ENCODE measurements at places on chromosomes 6 and 20.
A peak's percentile ranks its signal among the peaks of the same experiment; 100 is the strongest.

DNA sequence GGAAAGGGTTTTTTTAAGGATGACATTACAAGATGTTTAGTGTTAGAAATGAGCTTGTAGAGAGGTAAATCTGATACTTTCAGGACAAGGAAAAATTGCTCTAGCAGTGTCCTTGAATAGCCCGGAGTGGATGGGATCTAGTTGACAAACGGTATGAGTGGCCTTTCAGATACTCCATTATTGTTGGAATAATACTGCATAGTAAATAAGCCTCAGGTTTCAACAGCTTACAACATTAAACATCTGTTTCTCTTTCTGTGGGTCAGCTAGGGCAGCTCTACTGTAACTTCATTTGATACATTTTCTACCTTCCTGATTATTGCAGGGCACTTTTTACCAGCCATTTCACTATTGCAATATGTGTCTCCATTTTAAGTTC lies 118.0 kb downstream of the B3GAT2 start:
- no peak for DNase-seq

DNA sequence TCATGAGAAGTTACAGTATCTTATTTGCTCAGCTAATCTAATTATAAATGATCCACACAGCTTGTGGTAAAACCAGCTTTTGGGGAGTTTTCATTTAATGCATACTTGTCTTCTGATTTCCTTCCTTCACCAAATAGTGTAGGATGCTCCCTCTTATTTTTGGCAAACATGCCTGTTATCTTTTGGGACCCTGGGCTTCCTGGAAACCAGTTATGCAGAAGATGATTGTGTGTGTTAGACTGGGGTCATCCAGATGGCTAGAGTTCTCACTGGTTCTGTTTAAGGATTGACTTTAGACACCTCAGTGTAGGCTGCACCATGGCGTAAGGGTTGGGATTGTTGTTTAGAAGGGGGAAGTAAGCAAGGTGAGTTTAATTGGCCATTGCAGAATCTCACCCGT lies 61.3 kb downstream of the PTPN1 start:
- no peak for DNase-seq

DNA sequence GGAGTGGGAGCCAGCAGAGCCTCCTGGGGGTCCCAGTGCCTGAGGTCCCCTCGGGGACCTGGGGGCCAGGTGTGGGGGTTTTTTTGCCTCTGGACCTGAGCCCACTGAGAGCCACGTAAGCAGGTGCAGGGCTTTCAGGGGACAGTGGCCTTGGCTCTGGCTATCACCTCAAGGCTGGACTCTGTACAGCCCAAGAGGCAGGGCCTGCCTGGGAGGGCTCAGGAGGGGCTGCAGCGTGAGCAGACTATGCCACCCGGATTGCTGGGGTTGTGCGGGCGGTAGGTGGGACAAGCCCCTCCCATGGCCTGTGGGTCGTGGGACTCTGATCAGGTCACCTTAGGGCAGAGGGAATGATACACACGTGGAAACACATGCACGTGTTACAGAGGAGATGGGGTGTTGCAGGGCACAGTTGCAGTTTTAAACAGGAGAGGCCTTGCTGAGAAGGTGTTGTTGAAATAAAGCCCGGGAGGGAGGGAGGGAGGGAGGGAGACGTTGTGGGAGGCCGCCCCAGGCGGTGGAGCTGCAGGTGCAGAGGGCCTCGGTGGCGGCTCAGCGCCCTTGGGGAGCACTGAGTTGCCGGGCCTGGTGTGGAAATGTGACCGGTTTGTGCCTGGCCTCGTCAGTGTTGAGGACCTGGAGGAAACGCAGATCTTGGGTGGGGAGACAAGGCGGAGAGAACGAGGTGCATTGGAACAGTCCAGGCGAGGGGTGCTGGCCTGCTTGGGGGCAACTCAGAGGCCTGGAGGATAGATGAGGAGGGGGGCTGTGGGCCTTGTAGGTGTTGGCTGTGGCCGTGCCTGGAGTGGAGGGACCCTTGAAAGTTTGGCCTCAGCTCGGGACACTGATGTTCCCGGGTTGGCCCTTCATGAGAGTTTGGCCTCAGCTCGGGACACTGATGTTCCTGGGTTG lies 2.3 kb downstream of the TCEA2 start:
- no peak for DNase-seq

DNA sequence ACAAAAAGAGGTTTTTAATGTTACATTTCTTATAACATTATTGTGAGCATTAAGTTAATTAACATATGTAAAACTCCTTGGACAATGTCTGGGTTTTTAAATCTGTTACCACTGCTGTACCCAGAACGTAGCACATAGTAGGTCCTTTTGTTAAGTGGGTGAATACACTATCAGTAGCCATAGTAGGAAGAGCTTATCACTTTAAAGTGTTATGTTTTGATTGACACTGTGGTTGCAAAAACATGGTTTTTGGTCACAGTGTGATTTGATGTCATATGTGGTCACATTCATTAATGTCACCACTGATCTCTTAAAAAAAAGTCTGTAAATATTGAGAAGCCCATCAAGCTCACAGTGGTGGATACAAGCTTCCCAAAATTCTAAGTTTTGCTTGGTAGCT lies 160.7 kb downstream of the PLCB1 start:
- no peak for DNase-seq

- no peak for DNase-seq
Observed at GRCh38 chr6:134539865-134540323, 222.0 kb upstream of the SGK1 start.

GRCh38 chr6:82910820-82911219 lies 154.8 kb downstream of the UBE3D start:
- DNase-seq, result no peak

DNA sequence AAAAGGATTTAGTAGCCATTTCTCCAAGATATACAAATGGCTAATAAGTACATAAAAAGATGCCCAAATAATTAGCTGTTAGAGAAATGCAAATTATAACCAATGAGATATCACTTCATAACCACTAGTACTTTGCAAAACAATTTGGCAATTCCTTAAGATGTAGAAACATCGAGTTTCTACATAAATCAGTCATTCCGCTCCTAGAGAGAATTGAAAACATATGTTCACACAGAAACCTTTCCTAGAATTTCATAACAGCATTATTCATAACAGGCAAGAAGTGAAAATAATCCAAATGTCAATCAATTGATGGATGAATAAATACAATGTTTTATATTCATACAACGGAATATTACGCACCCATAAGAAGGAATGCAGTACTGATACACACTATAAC lies 20.5 kb upstream of the NT5E start:
- DNase-seq, result no peak

GRCh38 chr6:143270026-143270425 lies 180.5 kb downstream of the ADAT2 start:
- no peak for DNase-seq

DNA sequence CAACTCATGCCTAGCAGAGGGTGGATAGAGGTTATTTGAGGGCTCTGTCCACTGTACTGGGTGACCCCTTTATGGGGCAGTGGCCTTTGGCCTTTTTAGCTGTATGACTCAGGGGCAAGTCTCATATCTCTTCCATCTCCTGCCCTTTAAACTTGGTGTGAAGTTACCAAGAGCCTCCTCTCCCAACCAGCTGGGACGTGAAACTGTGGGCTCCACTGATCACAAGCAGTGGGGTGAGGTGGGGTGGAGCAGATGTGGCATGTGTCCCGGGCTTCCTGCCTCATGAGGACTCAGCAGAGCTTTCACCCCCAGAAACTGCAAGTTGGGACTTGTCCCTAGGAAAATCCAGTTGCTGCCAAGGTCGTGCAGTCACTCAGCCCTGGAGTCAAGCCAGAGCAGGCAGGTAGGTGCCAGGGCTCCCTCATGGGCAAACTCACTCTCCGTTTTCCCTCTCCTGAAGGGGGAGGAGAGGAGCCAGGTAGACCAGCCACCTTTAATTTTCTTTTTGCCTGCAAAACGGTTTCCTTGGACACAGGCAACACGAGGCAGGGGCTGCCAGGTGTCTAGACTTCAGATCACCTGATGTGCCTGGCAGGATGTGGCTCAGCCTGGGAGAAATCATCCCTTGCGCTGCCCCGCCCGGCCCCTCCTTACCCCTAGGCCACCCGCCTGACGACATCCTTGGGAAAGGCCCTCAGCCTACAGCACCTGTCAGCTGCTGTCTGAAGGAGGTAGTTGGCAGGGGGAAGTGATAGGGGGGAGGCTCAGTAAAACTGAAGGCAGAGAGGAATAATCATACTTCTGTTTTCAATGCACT lies 4.0 kb downstream of the CDKN1A start:
- no peak for DNase-seq

- no peak for DNase-seq
Observed at GRCh38 chr6:101730954-101731353, 337.4 kb downstream of the GRIK2 start.

- no peak for DNase-seq
Observed at GRCh38 chr20:61252601-61253263, 671 bp downstream of the CDH4 start.

GRCh38 chr20:63102721-63103375 lies 96.1 kb upstream of the BHLHE23 start:
- DNase-seq, result peak; percentile 46

DNA sequence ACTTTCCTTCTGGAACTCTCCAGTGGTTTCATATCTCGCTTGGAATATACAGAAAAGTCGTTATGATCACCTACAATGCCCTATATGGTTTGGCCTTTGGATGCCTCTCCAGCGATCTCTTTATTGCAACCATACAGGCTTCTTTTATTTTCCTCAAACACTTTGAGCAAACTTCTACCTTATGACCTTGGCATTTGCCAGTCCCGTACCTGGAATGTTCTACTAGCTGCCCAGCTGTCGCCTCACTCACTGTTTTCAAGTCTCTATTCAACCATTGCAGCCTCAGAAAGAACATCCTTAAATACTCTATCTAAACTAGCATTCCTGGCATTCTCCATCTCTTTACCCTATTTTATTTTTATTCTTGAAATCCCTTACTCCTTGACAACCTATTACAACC lies 50.4 kb upstream of the NEDD9 start:
- DNase-seq, result no peak

DNA sequence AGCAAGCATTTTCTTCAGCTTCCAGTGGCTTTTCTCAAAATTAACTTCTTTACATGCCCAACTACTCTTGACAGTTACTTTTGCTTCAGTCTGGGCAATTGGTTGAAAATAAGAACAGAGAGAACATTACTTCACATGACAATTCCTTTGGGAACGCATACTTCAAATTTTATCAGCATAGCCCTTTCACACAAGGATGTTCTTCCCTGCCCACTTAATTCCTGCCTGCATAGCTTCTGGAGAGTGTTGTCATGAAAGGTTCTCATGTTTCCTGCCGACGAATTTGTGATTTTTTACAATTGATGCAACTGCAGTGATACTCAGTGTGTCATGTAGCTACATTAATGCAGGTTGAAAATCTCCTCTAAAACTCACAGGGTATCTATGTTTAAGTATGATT lies 22.0 kb upstream of the SNRNP48 start:
- no peak for DNase-seq

DNA sequence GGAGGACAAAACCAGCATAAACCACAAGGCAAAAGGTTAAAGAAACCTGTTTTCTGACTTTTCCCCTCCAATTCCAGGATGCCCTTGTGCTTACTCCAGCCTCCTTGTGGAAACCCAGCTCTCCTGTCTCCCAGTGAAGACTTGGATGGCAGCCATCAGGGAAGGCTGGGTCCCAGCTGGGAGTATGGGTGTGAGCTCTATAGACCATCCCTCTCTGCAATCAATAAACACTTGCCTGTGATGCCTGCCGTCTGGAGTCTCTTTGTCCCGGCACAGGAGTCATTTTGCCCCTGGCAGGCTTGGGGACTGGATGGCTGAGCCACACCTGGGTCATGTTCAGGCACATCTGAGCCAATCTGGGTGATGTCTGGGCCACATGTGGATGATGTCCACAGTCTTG lies 26.6 kb downstream of the BPIFB1 start:
- DNase-seq, result no peak

DNA sequence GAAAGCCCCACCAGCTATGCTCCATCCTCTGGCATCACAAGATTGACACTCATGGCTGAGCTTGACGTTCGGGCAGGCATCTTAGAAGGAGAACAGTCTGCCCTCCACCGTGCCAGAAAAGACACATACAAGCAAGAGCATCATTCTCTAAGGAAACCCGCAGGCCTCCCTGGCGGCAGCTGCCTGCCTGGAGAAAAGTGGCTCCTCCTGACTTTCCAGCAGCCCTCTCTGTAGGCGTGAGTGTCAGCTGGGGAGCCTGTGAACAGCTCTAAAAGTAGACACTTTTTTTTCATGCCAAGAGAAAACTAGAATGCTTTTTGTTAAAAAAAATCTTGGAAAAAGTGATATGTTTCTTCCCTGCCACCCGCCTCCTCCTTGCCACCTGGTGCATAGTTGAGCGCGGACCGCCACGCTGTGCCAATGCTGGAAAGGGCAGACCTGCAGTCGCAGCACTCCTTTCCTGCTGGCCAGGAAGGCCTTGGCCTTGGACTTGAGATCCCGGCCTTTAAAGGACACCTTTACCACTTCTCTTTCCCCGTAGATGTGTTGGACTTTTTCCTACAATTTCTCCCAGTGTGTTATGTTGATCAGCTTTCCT lies 29.7 kb upstream of the INSM1 start:
- DNase-seq, result no peak

DNA sequence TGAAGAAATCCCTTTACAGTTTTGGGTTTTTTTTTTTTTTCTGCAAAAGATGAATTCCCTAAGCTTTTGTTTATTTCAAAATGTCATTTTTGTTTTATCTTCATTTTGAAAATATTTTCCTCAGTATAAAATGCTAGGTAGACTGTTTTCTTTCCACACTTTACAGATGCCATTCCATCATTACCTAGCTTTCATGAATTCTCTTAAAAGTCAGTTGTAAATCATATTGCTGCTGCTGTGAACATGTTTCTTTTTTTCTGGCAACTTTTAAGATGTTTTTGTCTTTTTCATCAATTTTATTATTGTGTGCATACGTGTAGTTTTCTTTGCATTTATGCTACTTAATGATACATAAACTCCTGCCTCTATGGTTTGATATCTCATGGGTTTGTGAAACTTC lies 168.3 kb downstream of the FAXC start:
- no peak for DNase-seq

- no peak for DNase-seq
Observed at GRCh38 chr6:32954986-32955802, 2.3 kb upstream of the HLA-DMA start.

DNA sequence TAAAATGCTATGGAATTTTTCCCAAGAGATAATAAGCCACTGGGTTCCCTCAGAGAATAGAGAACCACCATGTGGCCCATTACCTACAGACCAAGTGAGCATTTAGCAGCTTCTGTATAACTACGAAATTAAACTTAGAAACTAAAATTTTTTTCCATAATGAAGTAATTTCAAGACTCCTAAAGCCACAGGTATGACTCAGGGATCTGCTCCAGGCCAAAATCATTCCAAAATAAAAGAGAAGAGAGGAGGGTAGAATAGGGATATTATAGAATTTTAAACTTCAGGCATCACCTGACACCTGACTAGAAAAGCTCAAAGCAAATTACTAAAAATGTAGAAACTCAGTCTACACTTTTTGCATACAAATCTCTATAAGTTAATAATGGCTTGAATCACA lies 108.9 kb upstream of the DST start:
- DNase-seq, result no peak

- DNase-seq, result peak; percentile 0
Observed at GRCh38 chr20:51966296-51966971, 164.1 kb upstream of the SALL4 start.

GRCh38 chr6:88775866-88776571 lies 187.4 kb downstream of the RNGTT start:
- DNase-seq, result no peak
